LoVo (cell line): ENCODE measurements at places on chromosomes 13 and 19.

GRCh38 chr19:5335593-5335992 lies 5.0 kb downstream of the PTPRS start:
- no peak for DNase-seq

DNA sequence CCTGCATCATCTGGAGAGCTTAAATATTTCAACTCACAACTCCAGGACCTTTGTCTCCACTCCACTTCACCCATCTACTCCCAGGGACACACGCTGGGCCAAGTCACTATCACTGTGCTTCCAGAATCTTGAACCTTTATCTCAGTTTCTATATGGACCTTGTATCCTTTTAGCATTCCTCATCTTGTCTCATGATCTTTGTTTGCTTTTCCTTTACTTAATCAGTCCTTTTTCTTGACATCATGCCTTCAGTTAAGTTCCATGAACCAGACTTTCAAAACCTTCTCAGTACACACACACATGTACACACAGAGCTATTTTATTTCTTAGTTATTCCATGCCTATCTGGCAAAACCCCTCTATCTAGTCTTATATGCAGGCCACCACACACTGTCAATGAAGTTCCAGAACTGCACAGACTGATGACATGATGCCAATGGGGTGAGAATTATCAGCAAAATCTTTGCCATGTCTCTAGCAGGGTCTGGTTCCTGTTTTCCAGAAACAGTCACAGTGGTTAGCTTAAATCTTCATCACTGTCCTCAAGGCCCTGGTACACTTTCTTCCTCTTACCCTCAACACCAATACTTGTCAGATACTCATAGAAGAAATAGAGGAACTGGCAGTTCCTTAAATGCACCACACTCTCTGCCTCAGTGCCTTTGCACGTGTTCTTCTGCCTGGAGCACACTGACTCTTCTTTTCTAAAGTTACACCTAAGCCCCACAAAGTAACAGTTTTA lies 77.6 kb upstream of the STARD13 start:
- DNase-seq, result no peak

- DNase-seq, result no peak
Observed at GRCh38 chr13:104404325-104404724, 1338.1 kb upstream of the SLC10A2 start.

DNA sequence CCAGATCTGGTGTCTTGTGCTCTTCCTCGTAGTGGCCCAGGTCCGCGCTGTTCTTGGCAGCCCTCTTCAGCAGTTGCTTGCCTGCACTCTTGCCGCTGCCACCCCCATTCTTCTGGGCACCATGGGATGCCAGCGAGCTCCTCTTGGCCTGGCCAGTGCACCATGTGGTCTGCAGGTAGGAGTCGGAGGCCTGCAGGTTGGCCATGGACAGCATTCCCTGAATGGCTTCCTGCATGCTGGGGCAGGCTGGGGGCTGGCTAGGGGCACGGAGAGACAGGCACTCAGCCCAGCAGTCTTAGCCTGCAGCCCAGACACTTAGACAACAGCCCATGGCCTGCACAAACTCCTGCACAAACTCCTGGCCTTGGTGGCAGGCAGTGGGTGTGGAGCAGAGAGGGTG lies 234.9 kb downstream of the TUBA3C start:
- no peak for DNase-seq
